ENCODE measurements at places on chromosomes 6 and 20.

GRCh38 chr20:32544893-32545840 is 40.0 kb downstream of the NOL4L start:
- no peak for DNase-seq

- no peak for DNase-seq
These were observed 44.2 kb upstream of the TOX2 start for GRCh38 chr20:43870484-43870883.

- peak; percentile 4 for DNase-seq
These were observed 28.4 kb downstream of the LYRM2 start for GRCh38 chr6:89610149-89610642.

DNA sequence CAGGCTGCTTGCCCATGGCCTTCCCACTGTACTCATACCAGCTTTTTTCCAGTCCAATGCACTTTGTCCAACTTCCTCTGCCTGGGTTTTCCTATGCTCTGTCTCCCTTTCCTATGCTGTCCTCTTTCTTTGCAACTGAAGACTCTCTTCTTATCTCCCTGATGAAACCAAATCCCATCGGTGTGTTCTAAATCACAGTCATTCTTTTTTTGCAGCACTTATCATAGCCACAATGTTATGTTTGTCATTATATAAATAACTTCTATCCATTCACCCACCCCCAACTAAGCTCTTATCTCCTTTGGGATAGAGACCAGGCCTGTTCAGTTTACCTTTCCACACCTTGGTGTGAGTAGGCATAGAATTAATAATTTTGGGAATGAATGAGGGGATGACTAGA is 121.0 kb downstream of the GPX5 start:
- DNase-seq, result no peak

- no peak for DNase-seq
These were observed 4.2 kb downstream of the STMN3 start for GRCh38 chr20:63648895-63649589.

DNA sequence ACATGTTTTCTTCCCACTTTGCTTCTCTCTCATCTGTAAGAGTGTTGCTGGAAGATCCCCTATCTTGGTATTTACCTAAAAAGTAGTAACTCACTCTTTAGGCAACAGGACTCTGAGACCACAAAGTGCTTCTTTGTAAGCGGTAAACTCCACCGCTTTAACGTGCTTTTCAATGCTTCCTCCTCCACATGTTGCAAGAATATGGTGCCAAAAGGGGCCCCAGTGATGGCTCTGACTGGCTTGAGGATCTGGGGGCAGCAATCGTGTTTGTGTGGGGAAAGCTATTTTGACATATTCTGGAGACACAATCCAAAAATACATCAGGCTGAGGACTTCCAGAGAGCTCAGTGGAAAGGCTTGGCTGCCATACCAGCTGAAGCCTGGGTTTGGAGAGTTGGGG is 12.4 kb upstream of the CPNE5 start:
- DNase-seq, result no peak

DNA sequence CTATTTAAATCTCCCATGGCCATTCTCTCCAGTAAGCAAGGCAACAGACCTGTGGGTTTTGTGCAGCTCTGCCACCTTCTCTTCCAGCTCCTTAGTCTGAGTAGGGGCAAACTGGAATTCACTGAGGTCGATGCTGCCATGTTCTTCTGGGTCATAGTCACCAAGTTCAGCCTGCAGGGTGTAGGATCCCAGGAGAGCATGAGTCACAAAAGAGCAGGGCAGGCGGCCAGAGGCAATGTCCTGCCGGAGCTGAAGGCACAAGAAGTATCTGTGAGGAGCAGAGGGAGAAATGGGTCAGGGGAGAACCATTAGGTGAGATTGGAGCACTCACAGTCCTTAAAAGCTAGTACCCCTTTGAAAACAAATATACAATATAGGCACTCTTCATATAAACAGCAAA is 73.7 kb downstream of the SMLR1 start:
- peak; percentile 17 for DNase-seq

GRCh38 chr20:6168204-6168603 is 45.4 kb upstream of the FERMT1 start:
- no peak for DNase-seq

DNA sequence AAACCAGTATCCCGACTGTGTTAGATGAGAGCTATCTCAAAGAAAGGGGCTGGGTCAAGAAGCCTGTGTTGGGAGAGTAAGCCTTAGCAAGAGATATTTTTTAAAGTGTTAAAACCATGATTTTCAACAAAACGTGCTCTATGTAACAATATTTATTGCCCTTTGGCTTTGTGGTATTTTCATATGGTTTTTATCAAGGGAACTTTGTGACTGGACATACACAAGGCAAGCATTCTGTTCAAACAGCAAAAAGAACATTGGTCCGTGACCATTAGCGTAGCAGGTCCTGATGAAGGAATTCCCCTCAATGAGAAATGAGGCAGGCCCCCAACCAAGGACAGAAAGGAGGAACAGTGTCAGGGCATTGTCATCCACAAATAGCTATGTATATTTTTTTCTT is 222.6 kb downstream of the MYLK4 start:
- DNase-seq, result no peak

- DNase-seq, result peak; percentile 4
These were observed 121.4 kb downstream of the REV3L start for GRCh38 chr6:111361648-111362047.

DNA sequence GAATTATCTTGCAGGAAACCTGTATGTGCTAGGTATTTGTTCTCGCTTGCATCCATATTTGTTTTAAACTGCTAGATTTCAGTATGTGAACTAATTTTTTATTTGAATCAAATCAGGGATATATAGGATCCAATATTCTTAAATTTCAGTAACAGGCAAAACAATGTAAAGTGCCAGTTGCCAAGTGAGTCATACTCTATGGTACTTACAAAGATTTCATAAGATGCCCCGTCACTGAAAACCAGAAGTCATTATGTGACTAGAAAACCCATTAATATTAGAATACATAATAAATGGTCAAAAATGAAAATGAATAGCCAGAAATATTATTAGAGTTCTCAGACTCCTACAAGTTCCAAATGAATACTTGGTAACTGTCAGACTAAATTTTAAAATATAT is 481.2 kb downstream of the TFAP2A start:
- DNase-seq, result no peak

- peak; percentile 15 for DNase-seq
These were observed at the start of gene SRC for GRCh38 chr20:37345339-37346235. TSS of gene SRC (plus strand) at chr20:37346140. CDS start at chr20:37384154, 38,014 bp downstream.

DNA sequence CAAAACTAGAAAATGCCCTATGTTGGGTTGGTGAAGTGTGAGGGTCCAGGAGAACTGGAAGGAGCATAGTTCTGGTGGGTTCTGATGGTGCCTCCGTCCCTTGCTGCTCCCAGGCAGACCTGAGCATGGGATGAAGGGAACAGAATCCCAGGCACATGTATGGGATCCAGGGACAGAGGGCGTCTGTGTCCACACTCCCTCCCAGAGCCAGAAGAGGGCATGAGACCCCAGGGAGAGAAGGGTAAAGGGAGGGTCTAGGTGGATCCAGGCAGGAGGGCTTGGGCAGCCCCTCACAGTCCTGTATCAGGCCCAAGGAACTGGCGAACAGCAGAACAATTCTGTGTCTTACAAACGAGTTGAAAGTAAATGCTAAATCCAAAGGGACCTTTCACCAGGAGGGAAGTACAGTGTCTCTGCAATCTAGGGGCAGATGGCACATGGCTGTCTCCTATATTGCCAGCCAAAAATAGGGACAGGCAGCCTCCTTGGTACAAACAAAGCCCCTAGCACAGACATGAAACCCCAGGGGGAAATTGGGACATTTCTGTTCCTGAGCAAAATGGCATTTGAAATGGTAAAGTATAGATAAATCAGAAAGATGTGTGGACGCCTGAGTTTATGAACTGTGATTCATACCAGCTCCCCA is 2.5 kb upstream of the BPIFA1 start:
- DNase-seq, result no peak

GRCh38 chr20:56706867-56707360 is 77.8 kb downstream of the TFAP2C start:
- no peak for DNase-seq

DNA sequence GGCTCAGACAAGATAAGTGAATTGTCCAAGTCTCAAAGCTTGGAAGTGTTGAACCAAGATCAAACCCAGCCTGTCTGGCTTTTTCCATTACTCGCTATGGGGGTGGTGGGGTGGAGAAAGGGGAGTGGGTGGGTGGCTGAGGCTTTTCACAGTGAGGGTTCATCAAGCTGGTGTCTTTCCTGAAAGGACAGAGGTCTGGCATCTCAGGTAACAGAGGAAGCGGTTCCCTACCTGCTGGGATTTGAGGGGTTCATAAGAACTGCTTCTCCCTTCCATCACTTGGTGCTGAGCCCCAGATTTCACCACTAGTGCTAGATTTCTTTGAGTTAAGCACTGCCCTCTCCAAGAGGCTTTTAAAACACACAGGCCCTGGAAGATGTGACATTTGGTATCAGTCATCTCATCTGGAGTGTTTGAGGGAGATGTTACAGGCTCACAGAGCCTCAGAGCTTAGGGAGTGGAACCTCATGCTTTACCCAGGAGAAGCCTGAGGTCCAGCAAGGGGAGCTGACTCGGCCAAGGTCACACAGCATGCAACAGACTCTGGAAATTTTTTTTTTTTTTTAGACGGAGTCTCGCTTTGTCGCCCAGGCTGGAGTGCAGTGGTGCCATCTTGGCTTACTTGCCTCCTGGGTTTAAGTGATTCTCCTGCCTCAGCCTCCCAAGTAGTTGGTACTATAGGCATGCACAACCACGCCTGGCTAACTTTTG is 6.0 kb upstream of the VEGFA start:
- no peak for DNase-seq

DNA sequence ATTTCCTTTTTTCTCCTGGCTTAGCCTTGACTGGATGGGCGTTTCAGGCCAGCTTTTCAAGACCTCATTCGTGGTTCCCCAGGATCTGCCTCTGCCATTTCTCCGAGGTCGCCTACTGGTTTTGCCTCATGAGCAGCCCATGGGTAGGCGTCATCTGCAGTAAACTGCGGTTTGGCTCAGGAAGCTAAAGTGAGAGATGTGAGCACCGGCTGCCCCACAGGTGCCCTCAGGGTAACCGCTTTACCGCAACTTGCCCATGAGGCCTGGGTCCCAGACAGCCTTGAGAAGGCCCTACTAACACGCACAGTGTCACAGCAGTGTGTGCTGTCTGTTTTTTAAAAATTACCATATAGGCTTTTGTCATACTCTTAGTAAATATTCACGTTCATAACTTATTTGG is 53.4 kb upstream of the TBXT start:
- no peak for DNase-seq
